ENCODE measurements at places on chromosomes 16 and 17.

- no peak for DNase-seq
Observed at GRCh38 chr17:75087558-75088453, at the start of gene SLC16A5. SLC16A5 (plus strand) TSS chr17:75087954; CDS start chr17:75093637, 5,683 bp downstream.

DNA sequence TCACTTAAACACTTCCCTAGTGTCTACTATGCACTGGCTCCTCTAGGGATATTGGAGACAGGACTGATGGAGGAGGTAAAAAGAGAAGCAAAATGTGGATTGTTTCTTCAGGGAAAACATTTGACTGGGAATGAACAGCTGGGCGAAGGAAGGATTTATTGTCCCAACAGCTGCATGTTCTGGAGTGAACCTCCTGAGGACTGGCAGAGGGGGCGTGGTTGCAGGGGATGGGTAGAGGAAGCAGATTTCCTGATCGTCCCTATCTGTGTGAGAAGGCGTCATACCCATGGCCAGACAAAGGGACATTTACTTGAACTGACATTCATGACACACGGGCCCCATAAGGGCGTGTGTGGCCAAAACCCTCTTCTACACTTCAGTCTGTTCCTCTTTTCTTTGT, 321.5 kb downstream of the MAP2K4 start:
- no peak for DNase-seq

- DNase-seq, result no peak
Observed at GRCh38 chr16:84259691-84260090, 19.9 kb upstream of the KCNG4 start.

DNA sequence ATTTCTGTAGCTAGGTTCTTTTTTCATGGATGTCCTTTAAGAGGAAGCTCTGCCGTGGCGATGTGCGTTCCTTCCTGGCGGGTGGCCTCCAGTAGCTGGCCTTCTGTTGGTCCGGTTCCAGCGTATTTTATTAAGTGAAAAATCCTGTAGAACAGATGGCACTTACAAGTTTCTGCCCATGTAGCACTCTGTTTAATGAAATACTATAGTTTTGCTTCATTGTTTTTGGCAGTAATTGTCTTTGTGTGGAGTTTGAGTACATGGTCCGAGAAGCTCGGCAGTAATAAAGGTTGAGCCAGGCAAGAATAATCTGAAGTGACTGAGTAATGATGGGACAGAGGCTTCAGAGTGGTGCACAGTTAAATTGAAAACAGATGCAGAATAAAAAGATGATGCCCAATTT, 20.4 kb downstream of the USP10 start:
- no peak for DNase-seq

DNA sequence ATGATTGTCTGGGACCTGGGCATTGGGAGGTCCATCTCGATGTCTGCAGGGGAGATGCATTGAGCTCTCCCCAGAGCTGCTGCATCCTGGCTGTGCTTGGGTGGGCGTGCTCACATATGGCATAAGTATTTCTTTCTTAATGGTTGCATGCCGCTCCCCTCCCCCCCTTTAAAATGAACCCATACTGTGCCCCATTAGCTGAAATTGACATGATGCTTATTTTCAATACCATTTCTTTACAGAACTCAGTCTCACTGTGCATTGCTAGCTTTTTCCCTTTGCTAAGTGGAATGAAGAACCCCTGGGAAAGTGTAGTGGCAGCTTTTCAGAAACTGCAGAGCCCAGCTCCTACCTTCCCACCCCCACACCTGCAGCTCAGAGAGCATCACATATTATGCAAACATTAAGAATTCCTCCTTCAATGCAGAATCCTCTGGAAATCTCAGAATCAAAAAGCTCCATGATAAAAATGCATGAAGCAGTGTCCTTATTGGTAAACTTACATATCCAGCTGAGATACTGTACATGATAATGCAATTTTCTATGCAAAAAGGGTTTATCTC, 56.4 kb downstream of the HS3ST4 start:
- DNase-seq, result no peak

- DNase-seq, result no peak
Observed at GRCh38 chr16:25109643-25110042, 1.9 kb upstream of the LCMT1 start.

DNA sequence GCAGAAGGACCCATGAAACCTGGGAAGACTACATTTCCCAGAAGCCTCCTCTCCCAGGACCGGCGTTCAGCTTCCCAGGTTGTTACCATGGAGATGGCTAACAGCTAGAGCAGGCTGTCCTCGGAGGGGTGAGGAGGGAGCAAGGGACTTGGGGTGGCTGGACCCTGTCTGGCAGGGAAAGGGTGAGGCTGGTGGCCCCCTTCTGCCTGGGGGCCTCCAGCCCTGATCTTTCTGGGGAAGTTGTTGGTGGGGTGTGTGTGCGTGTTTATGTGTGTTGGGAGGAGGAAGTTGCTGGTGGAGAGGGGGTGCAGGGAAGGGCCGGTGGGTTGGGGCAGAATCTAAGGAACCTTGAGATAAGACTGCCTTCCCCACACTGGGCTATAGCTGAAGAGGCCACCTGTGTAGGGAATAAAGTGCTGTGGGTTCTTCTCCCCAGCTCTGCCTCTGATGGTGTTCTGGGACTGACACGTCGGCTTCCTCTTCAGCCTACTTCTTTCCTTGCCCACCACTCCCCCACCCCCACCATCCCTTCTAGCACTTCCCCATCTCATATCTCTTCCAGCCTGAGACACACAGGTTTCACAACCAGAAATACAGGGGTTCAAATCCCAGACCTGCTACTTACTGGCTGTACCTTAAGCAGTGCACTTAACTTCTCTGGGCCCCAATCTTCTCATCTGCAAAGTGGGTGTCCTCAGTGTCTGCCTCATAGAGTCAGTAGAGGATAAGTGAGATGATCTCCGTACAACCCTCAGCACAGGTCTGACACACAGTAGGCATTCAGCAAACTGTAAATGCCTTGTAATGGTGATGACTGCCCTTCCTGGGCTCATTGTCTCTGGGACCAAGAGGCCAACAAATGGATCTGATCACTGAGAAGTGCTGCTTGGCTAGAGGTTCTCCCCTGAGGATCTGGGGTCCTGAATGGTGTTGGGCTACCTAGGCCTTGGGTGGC, at the start of gene DRC7:
Gene DRC7, plus strand, starts transcription at position 82 of the 955 bp plus-strand sequence. CDS start 3,144 bp downstream, outside the sequence.
- DNase-seq, result peak; percentile 62

GRCh38 chr17:40019140-40019991, 4.1 kb downstream of the CSF3 start:
- no peak for DNase-seq

GRCh38 chr17:2634361-2634960, 41.0 kb downstream of the PAFAH1B1 start:
- no peak for DNase-seq

DNA sequence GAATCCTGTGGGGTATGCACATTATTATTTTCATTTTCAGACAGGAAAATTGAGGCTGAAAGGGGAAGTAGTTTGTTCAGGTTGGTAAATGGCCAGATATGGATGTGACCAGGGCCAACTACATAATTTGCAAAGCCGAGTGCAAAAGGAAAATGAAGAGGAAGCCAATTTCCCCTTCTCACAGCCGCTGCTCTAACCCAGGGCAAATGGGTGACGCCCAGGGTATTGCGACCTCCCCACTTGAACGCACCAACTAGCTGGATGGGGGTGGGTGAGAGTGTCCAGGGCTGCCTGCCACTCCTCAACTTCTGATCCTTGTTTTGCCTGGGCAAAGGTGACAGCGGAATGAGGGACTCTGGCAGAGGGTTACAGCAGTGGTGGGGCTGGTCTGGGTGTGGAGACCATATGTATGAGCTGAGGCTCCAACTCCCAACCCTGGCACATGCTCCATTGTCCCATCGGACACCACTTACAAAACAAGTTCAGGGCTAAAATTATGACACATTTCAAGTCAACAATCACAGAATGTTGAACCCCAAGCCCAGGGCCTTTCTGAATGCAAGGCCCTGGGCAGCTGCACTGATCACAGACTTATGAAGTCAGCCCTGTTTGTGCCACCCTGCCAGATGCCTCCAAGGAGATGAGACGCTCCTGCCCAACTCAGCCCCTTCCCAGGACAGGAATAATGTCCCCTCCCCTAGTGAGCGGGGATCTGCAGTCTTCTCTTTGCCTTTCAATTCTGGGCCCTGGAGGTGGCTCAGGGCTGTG, 1.7 kb downstream of the ANKRD40CL start:
- DNase-seq, result peak; percentile 66

DNA sequence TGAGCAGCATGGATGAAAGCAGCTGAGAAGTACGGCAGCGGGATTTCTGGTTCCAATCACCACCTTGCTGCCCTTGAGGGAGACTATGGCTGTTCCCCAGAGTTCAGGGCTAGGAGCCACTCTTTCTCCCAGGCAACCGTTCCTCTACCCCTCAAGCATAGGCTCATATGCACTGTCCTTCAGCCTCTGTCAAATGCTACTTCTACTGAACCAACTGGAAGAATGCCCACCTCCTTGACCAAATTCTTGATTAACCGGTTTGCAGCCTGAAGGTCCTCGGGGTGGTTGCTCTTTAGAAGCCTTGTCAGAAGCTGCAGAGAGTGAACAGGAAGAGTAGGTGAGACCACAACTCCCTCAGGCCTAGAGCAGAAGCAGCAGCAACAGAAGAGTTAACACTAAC, 23.8 kb downstream of the GGA2 start:
- DNase-seq, result no peak

- no peak for DNase-seq
Observed at GRCh38 chr17:39064374-39064773, 87.1 kb downstream of the PLXDC1 start.

DNA sequence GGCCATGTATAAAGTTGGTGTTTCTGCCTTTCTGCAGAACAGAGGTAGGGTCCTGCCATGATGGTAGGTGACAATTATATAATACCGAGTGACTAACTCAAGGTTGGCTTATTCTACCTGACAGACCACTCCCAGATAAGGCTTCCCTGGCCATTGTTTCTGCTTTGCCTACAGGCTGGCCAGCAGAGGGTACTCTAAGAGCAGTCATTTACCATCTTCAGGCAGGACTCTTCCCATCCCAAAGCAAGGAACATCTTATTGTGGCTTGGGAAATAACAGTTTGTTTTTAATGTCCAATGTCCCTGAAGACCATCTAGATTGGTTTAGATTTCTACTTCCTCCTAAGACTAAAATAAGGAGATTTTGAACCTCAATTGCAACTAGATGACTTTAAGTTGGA, 74.1 kb downstream of the SNX11 start:
- DNase-seq, result no peak

DNA sequence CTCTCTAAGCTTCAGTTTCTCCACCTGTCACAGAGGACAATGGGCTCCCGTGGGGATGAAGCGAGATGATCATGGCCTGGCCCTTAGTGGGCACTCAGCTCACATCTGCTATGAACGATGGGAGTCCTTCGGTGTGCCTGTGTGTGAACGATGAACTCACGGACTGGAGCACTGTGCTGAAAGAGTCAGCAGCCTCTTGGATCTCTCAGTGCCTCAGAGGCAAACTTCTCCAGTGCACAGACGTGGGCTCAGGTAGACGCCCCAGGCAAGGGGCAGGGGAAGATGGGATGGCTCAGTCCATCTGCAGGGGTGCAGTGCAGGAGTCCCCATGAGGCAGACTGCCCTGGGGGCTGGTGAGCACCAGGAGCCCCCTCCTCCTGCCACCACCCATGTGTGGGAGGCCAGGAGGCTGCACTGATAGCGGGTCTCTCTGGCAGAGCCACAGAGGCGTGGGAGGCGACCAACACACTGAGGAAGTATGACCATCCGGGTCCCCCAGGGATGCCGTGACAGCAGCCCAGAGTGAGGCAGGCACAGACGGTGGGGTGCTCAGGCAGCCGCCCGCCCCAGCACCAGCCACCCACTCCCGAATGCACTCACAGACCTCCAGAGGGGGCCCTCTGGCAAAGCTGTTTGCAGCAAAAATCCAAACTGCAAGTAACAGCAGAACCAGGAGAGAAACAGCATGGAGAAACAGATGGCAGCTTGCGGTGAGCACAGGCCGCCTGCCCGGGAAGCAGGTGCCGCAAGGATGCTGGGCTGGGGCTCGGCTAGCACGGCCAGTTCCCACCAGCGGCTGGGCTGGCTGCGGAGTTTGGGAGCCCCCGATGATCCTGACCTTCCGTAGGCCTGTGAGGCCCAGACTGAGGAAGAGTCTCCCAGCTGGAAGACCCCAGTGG, 82.7 kb downstream of the RPH3AL start:
- DNase-seq, result no peak

DNA sequence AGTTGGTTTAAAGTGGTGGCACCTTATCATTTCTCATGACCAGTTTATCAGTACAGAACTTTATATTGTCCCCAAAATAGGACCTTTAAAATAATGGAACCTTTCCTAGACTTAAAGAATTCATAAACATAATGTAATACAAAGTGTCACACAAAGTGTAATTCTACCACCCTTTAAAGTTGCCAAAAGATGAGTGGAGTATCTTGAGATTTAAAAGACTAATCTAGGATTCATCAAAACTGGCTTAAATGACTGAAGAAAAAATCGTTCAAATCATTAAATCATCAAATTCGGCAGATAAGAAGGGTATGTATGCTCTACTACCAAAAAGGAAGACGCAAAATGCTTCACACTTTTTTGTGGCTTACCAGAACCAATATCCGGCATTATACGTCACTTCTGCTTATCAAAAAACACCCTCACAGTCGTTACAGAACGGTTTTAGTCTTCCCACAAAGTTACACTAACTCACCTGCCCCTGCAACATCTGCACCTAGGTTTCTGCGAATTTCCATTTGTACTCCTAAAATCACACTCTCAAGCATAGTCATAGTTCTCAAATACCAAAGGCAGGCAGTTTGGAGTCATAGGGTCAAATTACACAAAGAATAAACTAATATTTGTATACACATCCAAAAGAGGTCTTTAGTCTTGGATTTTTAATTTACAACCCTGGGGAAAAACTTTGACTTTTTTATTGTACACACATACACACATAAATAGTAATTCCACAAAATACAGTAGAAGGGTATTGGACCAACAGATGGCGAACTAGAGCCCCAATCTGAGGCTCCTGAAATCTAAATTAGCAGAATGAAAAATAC, 1.4 kb upstream of the KANSL1 start:
- DNase-seq, result peak; percentile 54

GRCh38 chr17:29664743-29665480, 42.2 kb upstream of the CORO6 start:
- no peak for DNase-seq

- no peak for DNase-seq
Observed at GRCh38 chr16:13439766-13440165, 480.2 kb upstream of the ERCC4 start.
